ENCODE measurements at places on chromosomes 6 and 20. TPM values are rescaled to one million over a fixed set of nuclear protein-coding genes. Genes with fewer than 3 reads are reported as not detected.

LY6G6C gene
- total RNA-seq = not detected

DNA sequence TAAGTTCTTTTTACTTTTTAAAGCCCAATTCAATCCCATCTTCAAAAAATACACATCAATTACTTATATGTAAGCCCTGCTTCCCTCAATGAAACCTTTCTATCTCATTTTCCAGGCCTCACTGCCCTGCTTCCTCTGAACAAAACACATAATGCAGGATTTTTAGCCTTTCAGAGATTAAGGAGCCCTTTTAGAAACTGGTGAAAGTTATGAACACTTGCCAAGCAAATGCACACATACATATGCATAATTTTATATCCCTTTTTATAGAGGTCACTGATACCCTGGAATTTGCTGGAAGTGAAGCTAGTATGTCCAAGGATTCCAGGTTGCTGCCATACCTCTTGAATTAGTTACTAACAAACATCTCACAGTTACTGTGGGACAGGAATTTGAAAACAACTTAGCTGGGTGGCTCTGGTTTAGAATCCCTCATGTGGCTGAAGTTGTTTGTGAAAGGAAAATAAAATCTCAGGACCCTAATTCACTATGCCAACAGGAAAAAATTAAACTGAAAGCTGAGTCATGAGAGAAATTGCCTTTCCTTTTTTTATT is 75.8 kb downstream of the UBE3D start:
- no peak for DNase-seq

DNA sequence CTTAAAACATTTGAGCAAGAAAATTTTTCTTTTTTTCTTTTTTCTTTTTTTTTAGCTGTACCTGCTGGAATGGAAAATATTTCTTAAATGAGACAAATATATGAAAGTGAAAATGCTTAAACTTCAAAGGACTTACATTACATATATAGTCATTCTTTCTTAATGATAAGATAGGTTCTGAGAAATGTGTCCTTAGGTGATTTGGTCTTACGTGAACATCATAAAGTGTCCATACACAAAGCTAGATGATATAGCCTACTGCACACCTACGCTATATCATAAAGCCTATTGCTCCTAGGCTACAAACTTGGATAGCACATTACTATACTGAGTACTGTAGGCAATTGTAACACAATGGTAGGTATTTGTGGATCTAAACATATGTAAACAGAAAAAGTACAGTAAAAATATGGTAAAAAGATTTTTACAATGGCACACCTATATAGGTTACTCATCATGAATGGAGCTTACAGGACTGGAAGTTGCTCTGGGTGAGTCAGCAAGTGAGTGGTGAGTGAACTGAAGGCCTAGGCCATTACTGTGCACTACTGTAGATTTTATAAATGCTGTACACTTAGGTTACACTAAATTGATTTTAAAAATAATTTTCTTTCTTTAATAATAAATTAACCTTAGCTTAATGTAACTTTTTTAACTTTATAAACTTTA is 54.6 kb downstream of the RPP21 start:
- DNase-seq = no peak

GRCh38 chr6:161111261-161111660 is 119.7 kb downstream of the MAP3K4 start:
- DNase-seq = no peak

DNA sequence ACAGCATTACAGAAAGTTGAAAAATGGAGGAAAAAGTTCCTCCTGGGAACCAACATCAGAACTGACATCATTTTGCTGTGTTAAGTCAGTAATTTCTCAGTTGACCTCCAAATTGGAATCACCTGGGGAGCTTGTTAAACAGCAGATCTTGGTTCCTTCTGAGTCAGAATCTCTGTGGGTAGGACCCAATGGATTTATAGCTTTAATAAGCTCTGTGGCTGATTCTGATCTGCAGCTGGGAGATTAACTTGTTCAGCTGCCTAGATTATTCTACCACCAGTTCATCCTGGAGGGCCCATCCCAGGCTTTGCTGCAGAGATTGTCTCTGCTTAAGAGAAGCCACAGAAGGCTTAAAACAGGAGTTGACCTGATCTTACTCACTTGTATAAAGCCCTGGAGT is 90.7 kb upstream of the POPDC3 start:
- no peak for DNase-seq
